SW 1271 (cell line): ENCODE measurements at places on chromosomes 12 and 14.

DNA sequence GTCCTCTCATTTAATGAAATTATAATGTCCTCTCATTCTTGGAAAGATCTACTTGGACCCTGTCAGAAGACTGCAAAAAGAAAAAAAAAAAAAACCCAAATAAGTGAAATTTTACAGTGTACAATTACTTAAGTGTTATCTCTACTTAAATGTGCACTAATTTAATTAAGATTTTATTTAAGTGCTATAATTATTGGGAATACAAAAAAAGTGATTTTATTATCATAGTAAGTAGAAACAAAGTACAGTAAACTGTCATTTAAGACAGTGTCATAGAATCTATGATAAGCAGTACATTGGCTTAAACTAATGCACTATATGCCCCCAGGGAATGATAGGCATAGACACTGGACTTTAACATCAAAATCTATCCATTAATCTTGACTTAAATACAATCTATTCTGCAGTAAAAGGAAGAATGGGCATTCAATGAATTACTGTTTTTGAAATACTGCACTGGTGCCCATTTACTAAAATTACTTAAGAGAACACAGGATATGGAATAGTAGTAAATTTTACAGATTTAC is 23.3 kb downstream of the INSM2 start:
- no peak for DNase-seq

GRCh38 chr14:59126714-59127436 is 61.6 kb upstream of the DAAM1 start:
- peak; percentile 77 for DNase-seq

DNA sequence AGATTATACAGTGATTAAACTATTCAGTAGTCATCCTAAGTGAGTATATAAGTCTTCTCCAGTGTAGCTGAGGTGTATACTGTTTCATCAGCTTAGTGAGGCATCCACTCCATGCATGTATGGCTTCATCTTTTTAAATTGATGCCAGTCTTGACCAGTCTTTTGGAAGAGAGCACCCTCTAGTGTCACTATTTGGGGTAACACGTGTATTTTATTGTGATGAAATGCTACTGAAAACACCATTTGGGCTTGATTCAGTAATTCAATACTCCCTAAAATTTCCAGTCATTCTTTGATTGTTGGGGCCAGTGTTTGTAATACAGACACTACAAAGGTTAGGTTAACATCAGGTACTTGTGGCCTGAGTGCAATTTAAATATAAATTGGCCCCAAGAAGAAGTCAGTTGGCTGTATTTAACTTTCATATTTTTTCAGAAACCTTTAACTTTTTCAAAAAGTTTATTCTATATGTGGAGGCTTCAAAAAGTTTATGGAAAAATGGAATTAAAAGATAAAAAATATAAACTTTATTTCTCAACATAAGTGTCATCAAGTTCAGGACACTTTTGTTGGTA is 35.3 kb downstream of the MIPOL1 start:
- peak; percentile 39 for DNase-seq

DNA sequence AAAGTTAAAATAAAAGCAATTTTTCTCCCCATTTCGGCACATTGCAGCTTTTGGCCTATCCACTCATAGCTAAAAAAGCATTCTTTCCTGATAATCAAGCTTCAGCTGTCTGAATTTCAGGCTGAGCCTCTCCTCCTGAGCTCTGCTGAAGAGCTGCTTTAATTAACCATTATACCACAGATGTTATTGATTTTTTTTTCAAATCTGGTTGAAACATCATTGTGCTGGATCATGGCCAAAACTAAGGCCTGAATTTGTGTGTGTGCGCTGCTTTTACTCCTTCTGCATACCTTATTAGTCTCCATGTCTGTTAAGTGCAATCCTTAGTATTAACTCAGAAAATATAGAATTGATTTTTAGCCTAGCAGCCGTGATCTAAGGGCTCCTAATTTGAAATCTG is 52.3 kb downstream of the MBIP start:
- DNase-seq: no peak

GRCh38 chr14:104913435-104913834 is 11.2 kb upstream of the PLD4 start:
- DNase-seq: no peak

- DNase-seq: no peak
Measured at GRCh38 chr14:40269436-40269835, 837.2 kb upstream of the FBXO33 start.

DNA sequence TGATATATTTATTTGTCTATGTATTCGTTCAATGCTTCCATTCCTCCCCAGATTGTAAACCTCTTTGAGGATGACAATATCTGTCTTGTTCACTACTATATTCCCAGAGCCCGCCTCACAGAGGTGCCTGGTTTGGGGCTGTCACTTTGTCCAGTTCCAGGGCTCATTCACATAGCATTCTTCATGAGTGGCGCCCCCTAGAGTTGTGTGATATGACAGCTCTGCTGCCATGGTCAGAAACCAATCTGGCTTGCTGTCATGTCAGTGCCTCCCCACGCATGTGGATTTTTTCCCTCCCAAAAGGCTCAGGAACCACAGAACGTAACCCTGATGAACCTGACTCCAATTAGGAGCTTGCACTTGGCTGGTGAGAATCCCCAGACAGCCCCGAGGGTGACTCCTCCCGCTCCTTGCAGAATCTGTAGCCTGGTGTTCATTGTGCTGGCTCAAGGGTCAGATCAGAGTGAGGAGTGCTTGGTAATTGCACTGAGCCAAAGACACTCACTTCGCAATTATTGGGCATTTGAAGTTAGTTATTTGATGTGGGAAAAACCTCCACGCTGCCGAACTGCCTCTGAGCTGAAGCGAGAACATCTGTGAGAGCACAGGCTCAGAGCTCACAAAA is 145.5 kb downstream of the PTPN11 start:
- DNase-seq: no peak

DNA sequence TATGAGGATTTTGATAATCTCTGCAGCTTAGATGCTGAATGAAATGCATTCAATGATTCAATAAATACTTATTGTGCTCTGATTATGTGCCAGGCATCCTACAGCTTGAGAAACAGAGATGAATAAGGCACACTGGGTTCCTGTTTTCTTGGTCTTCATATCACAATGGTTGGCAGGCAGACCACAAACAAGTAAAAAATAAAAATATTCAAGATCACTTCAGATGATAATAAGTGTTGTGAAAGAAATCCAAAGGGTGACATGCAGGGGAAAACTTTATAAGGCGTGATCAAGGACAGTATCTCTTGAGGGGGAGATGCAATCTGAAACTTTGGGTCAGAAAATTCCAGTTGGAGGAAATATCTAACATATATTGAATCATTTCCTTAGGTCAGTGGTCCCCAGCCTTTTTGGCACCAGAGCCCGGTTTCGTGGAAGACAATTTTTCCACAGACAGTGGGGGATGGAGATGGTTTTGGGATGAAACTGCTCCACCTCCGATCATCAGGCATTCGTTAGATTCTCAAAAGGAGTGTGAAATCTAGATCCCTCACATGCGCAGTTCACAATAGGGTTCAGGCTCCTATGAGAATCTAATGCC is 73.7 kb upstream of the RAP1B start:
- DNase-seq: no peak

DNA sequence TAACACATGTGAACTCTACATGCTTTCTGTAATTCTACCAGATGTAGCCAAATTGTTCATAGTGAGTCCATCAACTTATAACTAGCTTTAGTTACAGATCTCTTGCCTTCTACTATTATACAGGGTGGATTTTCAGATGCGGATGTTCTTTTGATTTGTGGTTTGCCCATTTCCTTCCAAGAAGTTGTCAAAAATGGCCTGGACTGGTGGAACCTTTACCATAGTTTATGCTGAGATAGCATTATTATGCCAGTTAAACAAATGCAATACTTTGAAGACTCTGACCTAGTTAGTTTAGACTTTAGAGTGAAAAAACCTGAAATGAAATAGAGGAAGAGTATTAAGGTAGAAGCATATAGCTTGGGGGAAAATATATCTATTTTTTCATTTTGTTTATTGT is 27.4 kb upstream of the CFL2 start:
- no peak for DNase-seq

- peak; percentile 59 for DNase-seq
Measured at GRCh38 chr14:58637391-58638230, at the start of gene DACT1. Gene DACT1, plus strand, starts transcription at chr14:58637962. Its CDS starts 241 bp downstream, at chr14:58638203.

- DNase-seq: no peak
Measured at GRCh38 chr12:19572920-19573558, 133.7 kb downstream of the AEBP2 start.

DNA sequence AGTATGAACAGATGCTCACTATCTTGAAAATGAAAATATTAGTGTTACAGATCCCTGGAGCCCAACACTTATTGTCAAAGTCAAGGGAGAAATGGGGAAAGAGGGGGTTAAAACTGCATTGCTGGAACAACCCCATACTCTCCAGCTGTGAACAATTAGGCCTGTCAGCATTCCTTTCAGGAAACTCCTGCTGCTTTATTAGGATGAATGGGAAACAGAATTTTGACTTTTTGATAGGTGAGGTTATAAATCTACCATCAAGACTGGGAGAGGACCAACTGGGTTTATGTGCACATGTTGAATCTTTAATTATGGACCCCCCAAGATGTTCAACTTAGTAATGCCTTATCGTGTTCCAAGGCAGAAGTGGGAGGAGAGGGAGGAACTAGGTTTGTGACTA is 85.0 kb downstream of the TMTC1 start:
- no peak for DNase-seq

- DNase-seq: no peak
Measured at GRCh38 chr12:69275471-69275891, 36.1 kb downstream of the CPSF6 start.

- DNase-seq: no peak
Measured at GRCh38 chr12:108253540-108253939, 85.6 kb downstream of the CMKLR1 start.

DNA sequence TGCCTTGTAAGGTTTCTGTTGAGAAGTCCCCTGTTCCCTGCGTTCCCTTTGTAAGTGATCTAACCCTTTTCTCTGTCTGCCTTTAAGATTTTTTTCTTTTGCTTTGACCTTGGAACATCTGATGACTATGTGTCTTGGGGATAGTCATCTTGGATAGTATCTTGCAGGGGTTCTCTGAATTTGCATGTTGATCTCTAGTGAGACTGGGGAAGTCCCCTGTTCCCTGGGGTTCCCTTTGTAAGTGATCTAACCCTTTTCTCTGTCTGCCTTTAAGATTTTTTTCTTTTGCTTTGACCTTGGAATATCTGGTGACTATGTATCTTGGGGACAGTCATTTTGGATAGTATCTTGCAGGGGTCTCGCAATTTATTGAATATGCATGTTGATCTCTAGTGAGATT is 38.2 kb upstream of the TMX1 start:
- no peak for DNase-seq

GRCh38 chr14:100832311-100832960 is 6.5 kb downstream of the MEG3 start:
- no peak for DNase-seq

DNA sequence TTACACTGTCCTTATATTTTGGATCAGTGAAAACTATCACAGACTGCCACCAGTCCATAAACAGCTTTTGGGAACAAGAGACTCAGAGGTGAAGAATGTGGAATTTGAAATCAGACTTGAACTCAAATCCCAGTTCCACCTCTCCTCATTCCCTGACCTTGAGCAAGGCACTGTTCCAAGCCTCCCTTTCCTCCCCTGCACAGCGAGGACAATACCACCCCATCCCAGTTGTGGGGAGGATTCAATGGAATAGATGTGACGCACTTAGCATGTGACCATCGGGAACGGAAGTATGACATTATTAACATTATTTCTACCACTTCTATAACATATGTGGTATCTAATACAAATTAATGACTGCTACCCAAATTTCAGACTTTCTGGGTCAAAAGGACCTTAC is 63.5 kb downstream of the DPF3 start:
- no peak for DNase-seq

DNA sequence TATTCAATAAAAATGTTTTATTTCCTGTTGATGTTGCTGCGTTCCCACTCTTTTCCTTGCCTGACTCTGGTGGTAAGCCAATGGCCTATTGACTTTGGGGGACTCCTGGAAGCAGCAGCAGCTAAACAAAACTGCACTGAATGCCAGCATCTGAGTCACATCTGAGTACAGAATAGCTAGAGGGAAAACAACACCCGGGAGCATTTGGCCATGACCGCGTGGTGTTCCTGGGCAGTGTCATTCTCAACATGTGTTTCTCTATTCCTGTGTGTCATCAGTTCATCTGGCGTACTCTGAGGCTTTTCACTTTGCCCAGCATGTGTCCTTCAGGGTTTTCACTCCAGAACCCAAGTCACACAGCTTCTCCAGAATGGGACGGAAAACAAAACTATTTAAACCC is 238.8 kb downstream of the PAWR start:
- peak; percentile 2 for DNase-seq

GRCh38 chr14:105046891-105047282 is 18.3 kb downstream of the GPR132 start:
- no peak for DNase-seq

DNA sequence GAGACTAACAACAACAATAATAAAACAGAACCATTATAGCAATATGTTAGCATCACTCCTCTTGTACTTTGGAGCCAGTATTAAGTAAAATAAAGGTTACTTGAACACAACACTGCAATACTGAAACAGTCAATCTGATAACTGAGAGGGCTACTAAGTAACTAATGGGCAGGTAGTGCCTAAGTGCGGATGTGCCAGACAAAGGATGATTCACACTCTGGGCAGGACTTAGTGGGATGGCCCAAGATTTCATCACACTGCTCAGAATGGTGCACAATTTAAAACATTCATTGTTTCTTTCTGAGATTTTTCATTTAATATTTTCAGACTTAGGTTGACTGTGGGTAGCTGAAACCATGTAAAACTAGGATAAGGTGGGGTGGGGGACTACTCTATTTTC is 131.9 kb upstream of the CAND1 start:
- DNase-seq: no peak

GRCh38 chr12:24741216-24741615 is 207.7 kb downstream of the BCAT1 start:
- DNase-seq: no peak

DNA sequence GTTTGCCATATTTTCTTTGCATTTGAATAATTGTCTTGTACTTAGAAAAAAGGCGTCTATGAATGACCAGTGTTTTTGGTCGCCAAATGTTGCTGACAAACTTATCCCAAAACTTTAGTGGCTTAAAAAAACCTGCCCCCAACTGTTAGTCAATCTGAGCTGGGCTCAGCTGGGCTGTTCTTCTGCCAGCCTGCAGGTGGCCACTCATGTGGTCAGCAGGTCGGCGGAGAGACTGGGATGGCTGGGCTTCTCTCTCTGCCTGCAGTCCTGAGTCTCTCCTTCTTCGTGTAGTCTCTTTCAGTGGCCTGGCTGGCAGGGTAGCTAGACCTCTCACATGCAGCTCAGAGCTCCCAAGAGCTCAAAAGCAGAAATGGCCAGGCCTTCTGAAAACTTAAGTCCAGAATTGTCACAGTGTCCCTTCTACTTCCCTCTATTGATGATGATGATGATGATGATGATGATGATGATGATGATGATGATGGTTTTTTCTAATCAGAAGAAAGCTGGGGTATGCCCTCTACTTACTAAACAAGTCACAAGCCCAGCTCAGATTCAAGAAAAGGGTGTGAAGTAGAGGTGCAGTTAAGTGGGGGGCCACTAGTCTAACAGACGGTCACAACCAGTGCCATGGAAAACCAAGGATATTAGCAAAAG is 87.9 kb downstream of the PTPN11 start:
- DNase-seq: no peak

- DNase-seq: no peak
Measured at GRCh38 chr12:68944296-68945076, 11.5 kb upstream of the CPM start.
